ENCODE measurements at places on chromosomes 7 and 10.

DNA sequence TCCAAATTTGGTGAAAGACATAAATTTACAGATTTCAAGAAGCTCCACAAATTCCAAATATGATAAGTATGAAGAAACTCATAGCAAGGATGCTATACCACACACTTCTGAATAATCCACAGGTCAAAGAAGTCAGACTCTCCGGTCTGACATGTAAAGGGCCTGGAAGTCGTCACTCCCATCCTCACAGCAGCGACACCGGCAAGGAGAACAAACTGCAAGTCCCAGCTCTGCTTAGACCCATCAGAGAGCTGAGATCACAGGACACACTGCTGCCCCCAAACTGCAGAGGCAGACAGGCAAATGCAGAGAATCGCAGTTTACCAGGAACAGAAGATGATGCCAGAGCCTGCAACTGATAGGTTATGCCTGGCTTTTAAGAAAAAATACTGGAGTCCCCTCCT, 62.0 kb downstream of the AMZ1 start:
- no peak for DNase-seq

- no peak for DNase-seq
These were observed 35.5 kb upstream of the FOXL3 start for GRCh38 chr7:254337-255037.

- no peak for DNase-seq
These were observed 252.8 kb upstream of the LRRTM3 start for GRCh38 chr10:66673071-66673470.

DNA sequence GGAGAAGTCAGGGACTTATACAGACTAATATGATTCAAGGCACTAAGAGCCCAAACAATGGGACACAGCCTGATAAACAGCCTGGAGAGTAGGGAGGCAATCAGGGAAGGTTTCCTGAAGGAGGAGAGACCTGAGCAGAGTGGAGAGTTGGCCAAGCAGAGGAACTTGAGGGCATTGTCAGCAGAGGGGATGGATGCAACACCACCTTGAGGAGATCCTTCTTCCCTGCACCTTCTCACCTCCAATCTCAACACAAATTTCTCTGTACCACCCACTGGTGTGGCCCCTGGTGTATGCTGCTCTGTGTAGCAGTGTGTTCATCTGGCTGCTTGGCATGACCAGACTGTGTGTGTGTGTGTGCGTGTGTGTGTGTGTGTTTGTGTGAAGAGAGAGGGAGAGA, 146.2 kb downstream of the WDR11 start:
- no peak for DNase-seq

DNA sequence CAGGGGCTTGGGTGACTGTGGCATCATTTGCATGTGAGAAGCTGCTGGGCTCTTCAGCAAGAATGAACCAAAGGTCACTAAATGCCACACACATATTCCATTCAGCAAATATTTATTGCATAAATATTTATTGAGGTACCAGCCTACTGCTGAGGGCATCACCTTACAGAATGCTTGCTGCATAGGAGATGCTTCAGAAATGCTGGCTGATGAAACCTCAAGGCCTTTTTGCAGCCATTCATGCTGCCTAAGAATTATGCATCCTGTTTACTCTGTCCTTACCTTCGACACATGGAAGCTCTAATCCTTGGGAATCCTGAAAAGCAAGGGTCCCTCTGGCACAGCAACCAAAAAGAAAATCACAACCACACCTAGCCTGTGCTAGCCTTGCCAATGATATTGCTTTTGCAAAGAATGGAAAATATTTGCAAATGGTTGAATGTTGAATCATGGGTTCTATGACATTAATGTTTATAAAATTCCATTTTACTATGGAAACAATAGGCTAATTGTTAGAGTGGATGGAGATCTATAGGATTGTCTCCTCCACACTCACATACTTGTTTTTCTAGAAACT, 79.6 kb downstream of the PCGF5 start:
- no peak for DNase-seq

DNA sequence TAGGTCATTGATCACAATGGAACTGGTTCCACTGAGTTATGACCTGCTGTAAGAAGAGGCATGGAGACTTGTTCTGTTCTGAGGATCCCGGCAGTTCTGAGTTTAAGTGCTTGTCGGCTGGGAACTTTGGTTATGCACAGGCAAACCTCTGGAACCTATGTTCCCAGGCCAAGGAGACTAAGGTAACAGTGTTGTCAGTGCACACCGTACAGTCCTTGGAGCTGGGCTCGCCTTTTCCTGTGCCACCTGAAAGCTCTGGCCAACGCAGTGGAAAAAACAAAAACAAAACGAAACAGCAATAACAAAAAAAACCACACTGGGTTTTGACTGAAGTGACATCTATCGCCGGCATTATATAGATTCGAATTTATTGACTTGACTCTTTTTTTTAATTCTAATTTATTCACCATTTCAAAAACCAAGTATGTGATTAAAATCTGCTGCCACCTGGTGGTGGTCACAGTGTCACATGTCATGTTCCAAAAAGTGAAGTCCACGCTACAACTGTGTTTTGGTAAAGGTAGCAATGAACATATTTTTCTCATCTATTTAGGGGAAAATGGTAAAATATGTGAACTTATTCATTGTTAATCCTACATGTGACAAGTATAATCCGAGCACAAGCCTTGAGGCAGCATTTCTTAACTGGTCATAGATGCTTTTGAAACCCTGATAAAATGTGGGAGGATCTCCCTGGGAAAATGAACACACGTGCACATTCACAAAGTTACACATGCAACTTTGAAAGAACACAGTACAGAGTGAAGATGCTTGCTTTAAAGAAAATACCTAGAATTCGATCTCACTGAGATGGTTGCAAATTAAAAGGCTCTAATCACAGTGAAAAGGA, 113.8 kb upstream of the PPP2R2D start:
- DNase-seq: no peak

DNA sequence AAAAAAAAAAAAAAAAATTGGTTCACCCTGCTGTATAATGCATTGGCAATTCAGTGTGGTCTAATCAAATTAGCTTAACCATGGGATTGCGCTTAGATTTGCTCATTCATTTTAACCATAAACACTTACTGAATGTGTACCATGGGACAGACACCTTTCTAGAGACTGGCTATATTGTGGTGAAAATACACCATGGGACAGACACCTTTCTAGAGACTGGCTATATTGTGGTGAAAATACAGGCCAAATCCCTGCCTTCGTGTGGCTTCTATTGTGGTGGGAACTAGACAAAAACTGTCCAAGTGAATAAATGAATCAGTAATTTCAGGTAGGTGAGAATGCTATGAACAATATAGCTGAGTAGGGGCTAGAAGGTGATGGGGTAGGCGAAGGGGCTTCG, 10.2 kb upstream of the REPIN1 start:
- no peak for DNase-seq

DNA sequence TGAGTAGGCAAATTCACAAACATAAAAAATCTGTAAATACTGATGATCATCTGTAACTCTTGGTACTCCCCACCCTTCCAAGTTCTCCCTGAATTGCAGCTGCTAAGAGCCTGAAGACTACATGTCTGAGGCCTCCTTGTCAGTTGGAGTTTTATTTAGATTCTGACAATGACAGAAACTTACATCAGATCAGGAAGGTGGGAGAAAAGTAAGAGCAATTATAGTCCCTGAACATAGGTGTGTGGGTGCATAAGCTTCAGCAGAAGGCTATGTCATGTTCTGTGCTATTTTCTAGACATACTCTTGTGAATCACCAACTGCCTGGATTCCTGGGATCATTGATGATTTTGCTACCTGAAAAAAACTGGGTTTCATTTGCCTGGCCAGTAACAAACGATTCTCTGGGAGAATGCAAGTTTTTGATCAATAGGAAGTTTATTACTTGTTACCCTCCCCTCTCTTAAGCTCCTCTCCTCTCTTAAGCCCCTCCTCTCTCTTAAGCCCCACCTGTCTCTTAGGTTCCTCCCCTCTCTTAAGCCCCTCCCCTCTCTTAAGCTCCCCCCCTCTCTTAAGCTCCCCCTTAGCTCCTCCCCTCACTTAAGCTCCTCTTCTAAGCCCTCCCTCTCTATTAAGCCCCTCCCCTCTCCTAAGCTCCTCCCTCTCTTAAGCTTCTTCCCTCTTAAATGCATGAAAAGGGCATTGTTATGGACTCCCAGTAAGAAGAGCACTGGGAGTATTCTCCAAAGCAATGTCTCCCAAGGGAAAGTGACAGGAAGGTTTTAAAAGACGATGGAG, 1183.4 kb upstream of the AUTS2 start:
- DNase-seq: no peak

- DNase-seq: no peak
These were observed 19.4 kb upstream of the AKR1C1 start for GRCh38 chr10:4943821-4944220.

- no peak for DNase-seq
These were observed 158.6 kb upstream of the CHRM2 start for GRCh38 chr7:136709876-136710275.

DNA sequence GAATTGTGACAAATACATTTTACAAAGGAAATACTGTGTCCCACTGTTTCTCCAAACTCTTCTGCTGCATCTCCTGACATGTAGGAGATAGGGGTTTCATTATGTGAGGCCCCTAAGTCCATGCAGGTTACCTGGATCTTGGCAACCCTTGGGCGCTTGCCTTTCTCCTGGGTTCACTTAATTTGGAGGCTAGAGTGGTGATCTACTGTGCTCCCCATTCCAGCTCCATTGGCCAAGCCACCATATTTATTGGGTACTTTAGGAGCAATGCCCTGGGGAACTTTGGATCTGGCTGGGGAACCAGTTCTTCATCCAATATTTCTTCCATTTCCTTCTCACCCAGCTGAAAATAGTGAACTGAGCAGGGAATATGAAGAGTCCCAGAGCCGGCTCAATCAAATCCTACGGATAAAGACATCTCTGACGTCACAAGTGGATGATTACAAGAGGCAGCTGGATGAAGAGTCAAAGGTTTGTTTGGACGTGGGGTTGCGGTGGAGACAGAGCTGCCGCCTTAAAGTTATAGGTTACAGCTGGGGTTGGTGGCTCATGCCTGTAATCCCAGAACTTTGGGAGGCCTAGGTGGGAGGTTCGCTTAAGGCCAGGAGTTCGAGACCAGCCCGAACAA, 18.5 kb downstream of the MYH16 start:
- no peak for DNase-seq

- no peak for DNase-seq
These were observed 160.0 kb upstream of the MKI67 start for GRCh38 chr10:128286141-128286761.

- DNase-seq: no peak
These were observed 63.3 kb upstream of the ELMO1 start for GRCh38 chr7:37511915-37512314.

- no peak for DNase-seq
These were observed 18.0 kb downstream of the RNLS start for GRCh38 chr10:88565072-88565471.

DNA sequence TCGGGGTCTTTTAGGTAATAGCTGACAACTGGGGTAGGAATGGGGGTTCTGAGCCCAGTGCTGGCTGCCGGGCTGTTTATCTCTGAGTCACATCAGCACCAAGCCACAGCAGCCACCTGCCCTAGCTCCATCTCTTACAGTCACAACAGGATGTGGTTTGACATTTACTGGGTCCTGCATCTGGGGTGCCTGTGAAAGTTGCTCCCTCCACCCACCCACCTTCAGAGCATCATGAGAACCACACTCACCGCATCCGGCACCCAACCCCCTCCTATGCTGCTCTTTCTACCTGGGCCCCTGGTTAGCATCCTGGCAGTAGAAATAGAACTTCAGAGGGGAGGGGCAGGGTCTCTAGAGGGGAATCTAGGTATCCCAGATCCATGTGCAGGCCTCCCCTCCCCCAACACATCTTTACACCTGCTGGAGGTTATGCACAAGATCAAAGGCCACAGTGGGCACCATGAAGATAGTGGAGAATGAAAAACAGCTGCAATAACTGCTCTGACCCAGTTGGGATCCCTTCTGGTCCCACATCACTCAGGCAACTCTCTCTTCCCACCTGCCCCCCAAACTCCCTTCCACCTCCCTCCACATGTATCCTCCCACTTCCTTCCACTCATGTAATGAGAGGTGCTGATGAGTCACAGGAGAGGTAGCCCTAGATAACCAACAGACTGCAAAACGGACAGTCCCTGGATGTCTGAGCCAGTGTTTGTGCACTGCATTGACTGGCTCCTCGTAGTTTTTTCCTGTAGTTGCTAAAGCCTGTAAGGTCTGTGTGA, 38.2 kb downstream of the PRSS2 start:
- peak; percentile 86 for DNase-seq

DNA sequence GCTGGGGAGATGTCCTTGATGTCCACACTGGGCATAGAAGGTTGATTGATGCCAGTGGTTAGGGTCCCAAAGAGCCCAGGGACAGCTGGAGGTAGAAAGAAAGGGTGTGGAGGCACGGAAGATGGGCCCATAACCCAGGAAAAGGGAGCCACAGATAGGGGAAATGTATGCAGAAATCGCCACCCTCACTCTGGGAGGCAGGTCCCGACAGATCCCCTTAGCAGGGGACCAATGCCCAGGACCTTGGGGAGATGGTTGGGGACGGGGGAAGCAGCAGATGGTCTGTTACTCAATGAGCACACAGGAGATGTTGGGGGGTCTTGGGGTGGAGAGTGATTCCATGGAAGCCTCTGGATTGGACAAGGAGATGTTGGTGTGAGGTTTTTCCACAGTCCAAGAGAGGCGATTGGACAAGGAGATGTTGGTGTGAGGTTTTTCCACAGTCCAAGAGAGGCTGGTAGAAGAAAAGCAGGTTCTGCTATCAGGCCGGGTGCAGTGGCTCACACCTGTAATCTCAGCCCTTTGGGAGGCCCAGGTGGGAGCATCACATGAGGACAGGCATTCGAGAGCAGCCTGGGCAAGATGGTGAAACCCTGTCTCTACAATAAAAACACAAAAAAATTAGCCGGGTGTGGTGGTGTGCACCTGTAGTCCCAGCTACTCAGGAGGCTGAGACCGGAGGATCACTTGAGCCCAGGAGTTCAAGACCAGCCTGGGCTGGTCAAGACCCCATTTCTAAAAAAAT, 7.0 kb upstream of the PPP1R35 start:
- DNase-seq: no peak

DNA sequence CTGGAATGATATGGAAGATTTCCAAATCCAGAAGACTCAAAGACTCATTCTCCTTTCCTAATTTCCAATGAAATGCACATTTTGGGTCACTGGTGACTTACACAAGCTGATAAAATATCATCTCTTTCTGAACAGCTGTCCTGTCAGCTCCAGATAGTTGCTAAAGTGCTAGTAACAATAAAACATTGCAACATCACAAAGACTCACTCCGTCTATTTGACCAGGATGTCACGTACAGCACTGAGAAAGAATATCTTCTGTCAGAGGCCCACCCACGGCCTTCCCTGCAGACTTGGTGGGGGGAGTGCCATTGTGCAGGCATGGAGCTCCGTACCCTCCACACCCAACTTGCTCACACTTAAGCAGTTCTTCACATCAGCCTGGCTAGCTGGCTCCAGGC, 78.9 kb upstream of the EGR2 start:
- no peak for DNase-seq

DNA sequence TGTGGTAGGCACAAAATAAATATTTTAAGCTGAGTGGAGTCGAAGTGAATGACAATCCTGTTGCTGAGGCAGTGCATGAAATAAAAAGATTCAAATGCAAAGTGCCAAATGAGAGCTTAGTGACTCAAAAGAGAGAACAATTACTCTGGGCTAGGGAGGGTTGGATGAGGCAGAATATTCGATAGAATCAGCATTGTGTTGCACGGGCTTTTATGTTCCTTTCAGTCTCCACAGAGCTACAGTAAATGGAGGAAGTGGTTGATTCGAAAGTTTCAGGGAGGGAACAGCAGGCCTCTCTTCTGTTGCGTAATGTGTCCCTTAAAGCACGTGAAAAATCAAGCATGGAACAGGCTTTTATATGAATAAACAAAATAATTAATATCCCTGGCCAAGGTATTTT, 599.3 kb upstream of the CELF2 start:
- DNase-seq: no peak

- DNase-seq: no peak
These were observed 184.0 kb downstream of the DIP2C start for GRCh38 chr10:505419-505818.

Measured in stimulated activated CD4-positive, alpha-beta T cell treated with anti-CD3 and anti-CD28 coated beads, Interleukin-1b, Interleukin-23, amount 100 ng/mL, for 24 hours (primary cell).